ENCODE measurements at places on chromosomes 11 and 22. TPM values are rescaled to one million over a fixed set of nuclear protein-coding genes. Genes with fewer than 3 reads are reported as not detected.

Gene LRP4
- 10.9 TPM for total RNA-seq

Gene SAA2
- total RNA-seq: 22.0 TPM

Gene TRIM66
- 13.1 TPM for total RNA-seq

Gene WNT7B
- 0.83 TPM for total RNA-seq

Gene TYR
- total RNA-seq: not detected

Gene OR8H2
- total RNA-seq: not detected

Gene SELENOM
- total RNA-seq: 57.0 TPM

Gene TRIM51
- not detected for total RNA-seq

Gene KCNJ1
- not detected for total RNA-seq

Gene MTA2
- total RNA-seq: 25.4 TPM

Gene UBQLNL
- 0.09 TPM for total RNA-seq

Gene OR10A2
- not detected for total RNA-seq

Gene MUC2
- 0.03 TPM for total RNA-seq

Data from pancreas (tissue), 10 donors.